ENCODE measurements at places on chromosomes 2 and 18.

- DNase-seq, result no peak
Measured at GRCh38 chr2:172996387-172996961, 79.2 kb upstream of the MAP3K20 start.

GRCh38 chr18:78295262-78295661 is 684.4 kb upstream of the SALL3 start:
- no peak for DNase-seq

GRCh38 chr2:177984749-177985148 is 87.8 kb downstream of the PDE11A start:
- no peak for DNase-seq

GRCh38 chr2:65605743-65606058 is 173.3 kb upstream of the SPRED2 start:
- DNase-seq, result no peak

Data from Panc1 (cell line).